ENCODE measurements at places on chromosomes 6 and 20. TPM values are rescaled to one million over a fixed set of nuclear protein-coding genes. Genes with fewer than 3 reads are reported as not detected.

Gene PSMB1
- total RNA-seq = 111 TPM

Gene LHFPL5
- not detected for total RNA-seq

Gene BTN2A1
- 26.3 TPM for total RNA-seq

Gene PFDN4
- 19.9 TPM for total RNA-seq

Gene CEP57L1
- total RNA-seq = 9.7 TPM

Gene BACH2
- total RNA-seq = 4.9 TPM

Gene C6orf52
- total RNA-seq = not detected

Gene BANF2
- not detected for total RNA-seq

Gene GTSF1L
- total RNA-seq = not detected

Gene VWA7
- 3.4 TPM for total RNA-seq

Gene MOXD1
- total RNA-seq = 24.0 TPM

Gene SLC22A3
- total RNA-seq = 30.6 TPM
